Activated B cell treated with CpG ODN at 0.5 μM for 24 hours (primary cell): ENCODE measurements at places on chromosomes 7 and 10. TPM values are rescaled to one million over a fixed set of nuclear protein-coding genes. Genes with fewer than 3 reads are reported as not detected.

DNA sequence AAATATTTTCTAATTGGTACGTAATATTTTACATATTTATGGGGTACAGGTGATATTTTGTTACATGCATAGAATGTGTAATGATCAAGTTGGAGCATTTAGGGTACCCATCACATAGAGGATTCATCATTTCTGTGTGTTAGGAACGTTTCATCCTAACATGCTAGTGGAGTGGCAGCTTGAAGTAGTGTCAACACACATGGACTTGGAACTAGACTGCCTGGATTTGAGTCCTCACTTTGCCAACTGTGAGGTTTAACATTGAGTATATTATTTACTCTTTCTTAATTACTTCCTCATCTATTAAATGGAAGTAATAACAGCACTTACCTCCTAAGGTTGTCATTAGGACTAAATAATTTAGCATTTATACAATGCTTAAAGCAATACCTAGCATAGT lies 241.9 kb downstream of the PLXDC2 start:
- no peak for DNase-seq
- no peaks in the 10 kb centered on the region for H3K27me3 ChIP-seq
- no peaks in the 10 kb centered on the region for H3K4me1 ChIP-seq
- no peak overlapping the region for H3K27ac ChIP-seq
- no peaks in the 10 kb centered on the region for H3K36me3 ChIP-seq

- H3K4me1 ChIP-seq = no peaks in the 10 kb centered on the region
- H3K27me3 ChIP-seq = peaks cover 32% of the 10 kb centered on the region
- H3K4me3 ChIP-seq = no peak within 1 kb of the TSS
- H3K36me3 ChIP-seq = no peaks in the 10 kb centered on the region
Measured at GRCh38 chr10:61662794-61663259, at the start of gene CABCOCO1. TSS of gene CABCOCO1 (plus strand) at chr10:61662929. CDS start at chr10:61662973, 44 bp downstream.

- no peaks in the 10 kb centered on the region for H3K36me3 ChIP-seq
- no peak for DNase-seq
- H3K27ac ChIP-seq = no peak overlapping the region
- H3K4me3 ChIP-seq = no peak overlapping the region
- no peaks in the 10 kb centered on the region for H3K4me1 ChIP-seq
- peaks cover 28% of the 10 kb centered on the region for H3K27me3 ChIP-seq
Measured at GRCh38 chr7:99806839-99807478, 20.9 kb upstream of the CYP3A43 start.

The TMEM196 gene
- not detected in 2 replicates for total RNA-seq
